ENCODE measurements at places on chromosomes 4 and X.

DNA sequence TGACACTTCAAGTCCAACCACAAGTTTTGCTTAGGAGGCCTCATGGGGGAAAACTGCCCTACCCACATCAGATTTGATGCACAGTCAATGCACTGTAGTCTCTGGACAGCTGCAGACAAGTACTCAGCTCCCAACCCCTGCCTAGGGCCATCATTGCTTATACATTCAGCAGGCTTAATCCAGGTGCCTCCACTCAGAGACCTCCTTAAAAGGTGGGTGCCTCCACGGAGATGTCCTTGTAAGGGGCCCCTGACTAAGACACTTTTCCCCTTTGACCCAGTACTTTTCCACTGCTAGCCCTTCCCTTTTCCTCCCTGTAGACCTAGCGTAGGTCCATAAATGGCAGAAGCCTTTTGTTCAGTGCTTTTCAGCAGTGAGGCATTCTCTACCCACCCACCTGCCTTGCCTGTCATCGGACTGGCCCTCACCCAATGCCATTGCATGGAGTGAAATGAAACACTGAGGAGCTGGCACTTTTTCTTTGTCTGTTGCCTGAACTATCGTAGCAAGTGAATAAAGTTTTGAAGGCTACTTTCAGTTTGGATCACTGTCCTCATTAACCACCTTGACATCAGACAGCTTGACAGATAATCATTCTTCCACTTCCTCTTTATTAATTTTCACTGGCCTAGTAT, 23.8 kb upstream of the PLK4 start:
- no peak for DNase-seq

DNA sequence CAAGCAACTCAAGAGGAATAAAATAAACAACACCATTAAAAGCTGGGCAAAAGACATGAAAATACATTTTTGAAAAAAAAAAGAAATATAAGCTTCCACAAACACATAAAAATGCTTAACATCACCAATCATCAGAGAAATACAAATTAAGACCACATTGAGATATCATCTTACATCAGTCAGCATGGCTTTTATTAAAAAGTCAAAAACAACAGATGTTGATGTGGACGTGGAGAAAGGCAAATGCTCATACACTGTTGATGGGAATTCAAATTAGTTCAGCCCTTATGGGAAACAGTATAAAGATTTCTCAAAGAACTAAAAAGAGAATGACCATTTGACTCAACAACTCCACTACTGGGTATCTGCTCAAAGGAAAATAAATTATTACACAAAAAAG, 59.6 kb downstream of the STK32B start:
- DNase-seq: no peak

- no peak for DNase-seq
Measured at GRCh38 chr4:162791226-162791625, 375.5 kb downstream of the NAF1 start.

GRCh38 chr4:84565951-84566350, 17.0 kb upstream of the CDS1 start:
- DNase-seq: no peak

DNA sequence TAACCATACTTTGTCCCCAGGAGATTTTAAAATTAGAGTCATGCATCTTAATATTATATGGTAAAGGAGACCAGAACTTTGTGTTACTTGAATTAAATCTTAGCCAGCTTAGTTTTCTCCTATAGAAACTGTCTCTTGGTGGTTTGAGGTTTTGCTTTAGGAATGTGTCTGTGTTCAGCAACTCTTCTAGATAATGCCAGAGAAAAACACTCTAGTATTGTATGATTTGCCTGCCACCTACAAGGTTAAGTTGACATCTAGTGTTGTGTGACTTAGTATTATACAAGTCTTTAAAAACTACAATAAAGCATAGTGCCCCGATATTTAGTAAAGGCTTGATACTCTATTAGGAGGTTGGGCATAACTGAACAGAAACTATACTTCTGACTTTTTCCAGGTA, 2.1 kb downstream of the UGT8 start:
- DNase-seq: no peak

DNA sequence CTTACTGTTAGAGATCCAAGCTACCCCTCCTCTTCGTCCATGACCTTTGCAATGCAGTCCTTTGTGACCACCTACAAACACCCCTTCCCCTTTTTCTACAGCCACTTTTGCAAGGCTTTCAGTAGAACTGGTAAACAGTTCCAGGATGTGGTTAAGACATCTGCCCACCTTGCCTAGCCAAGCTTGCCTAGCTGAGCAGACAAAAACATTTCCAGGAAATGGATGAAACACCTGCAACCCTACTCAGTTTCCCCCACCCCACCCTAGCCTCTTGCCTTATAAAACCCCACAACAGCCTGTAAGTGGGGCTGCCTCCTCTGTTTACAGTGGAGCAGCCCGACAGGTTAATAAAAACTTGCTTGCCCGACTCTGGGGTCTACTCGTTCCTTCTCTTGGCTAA, 133.8 kb downstream of the ZC4H2 start:
- DNase-seq: no peak
